ENCODE measurements at places on chromosomes 11 and 22. TPM values are rescaled to one million over a fixed set of nuclear protein-coding genes. Genes with fewer than 3 reads are reported as not detected.

GRCh38 chr11:103970701-103971249, 65.7 kb upstream of the DDI1 start:
- DNase-seq = no peak

DNA sequence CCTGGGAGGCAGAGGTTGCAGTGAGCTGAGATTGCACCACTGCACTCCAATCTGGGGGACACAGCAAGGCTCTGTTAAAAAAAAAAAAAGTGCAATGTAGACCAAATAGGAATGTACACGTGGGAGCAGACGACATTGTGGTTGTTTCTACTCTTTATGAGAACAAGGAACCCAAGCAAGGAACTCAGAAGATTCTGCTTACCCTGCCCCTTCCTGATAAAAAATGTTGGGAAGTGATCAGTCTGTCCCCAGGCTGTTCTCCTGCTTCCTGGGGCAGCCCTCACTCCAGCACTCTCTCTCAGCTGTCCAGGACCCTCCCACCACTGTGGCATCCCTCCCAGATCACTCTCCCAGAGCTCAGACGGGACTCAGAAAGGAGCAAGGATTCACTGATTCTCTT, 31.8 kb downstream of the SLCO2B1 start:
- no peak for DNase-seq

DNA sequence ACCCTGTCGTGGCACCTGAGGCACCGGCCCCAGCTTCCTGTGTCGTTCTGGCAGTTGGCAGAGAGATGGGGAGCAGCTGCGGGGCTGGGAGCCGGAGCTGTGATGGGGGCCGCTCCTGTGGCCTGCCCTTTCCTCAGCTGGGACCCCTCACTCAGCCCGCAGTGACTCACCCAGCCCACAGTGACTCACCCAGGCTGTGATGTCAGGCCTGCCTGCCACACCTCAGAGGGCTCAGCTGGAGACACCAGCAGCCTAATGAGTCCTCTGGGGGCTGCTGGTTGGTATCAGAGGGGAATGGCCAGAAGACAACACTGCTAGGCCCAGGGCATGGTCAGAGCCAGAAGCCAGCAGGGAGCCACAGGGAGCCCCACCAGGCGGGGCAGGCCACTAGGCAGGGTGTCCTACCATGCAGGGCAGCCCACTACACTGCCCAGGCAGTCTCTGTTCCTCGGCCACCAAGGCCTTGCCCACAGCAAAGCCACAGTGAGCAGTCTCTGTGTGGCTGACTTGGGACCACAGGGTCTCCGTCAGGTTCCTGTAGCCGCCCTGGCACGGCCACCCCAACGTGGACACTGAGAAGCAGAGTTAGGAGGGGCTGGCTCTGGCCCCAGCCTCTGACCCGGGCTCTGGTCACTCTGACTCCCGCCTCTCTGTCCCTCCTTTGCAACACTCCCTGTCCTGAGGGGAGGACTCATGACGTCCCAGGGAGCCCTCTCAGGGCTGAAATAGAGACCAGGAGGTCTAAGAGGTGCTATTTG, 4.2 kb upstream of the FXYD2 start:
- peak; percentile 81 for DNase-seq

- no peak for DNase-seq
Observed at GRCh38 chr11:20125927-20126326, 34.3 kb downstream of the DBX1 start.

The C22orf31 gene
- not detected for total RNA-seq

GRCh38 chr11:63805844-63806415, 7.3 kb upstream of the SPINDOC start:
- DNase-seq = no peak

- DNase-seq = no peak
Observed at GRCh38 chr11:122246874-122247273, 130.9 kb upstream of the BLID start.

GRCh38 chr11:45031912-45032519, 81.3 kb upstream of the TP53I11 start:
- DNase-seq = no peak

DNA sequence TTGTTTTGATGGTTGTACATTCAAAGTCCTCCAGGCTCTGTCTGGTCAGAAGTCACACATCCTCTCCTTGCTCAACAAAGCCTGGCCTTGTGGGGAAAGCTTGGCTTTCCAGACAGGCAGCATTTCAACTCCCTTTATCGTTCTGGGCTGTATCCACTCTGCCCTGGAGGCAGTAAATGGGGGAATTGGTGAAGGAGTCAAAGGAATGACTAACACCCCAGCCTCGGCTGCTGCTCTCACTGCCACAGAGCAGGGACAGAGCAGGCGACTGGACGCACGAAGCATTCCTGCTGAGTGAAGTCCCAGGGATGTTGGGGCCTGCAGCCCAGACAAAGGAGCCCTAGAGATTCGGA, 52.8 kb downstream of the WNT11 start:
- peak; percentile 30 for DNase-seq

- no peak for DNase-seq
Observed at GRCh38 chr22:44224166-44224565, 43.4 kb downstream of the PARVG start.

GRCh38 chr22:32904044-32904443, 102.5 kb downstream of the TIMP3 start:
- DNase-seq = no peak
